ENCODE measurements at places on chromosomes 7 and 10. TPM values are rescaled to one million over a fixed set of nuclear protein-coding genes. Genes with fewer than 3 reads are reported as not detected.
A peak's percentile ranks its signal among the peaks of the same experiment; 100 is the strongest.

Gene SYCE1
- total RNA-seq: 0.25 TPM

Gene LIPK
- not detected for total RNA-seq

GRCh38 chr7:5500056-5500776 is 76.6 kb upstream of the TNRC18 start:
- ATAC-seq: no peak

Gene VWDE
- total RNA-seq: 0.46 TPM

DNA sequence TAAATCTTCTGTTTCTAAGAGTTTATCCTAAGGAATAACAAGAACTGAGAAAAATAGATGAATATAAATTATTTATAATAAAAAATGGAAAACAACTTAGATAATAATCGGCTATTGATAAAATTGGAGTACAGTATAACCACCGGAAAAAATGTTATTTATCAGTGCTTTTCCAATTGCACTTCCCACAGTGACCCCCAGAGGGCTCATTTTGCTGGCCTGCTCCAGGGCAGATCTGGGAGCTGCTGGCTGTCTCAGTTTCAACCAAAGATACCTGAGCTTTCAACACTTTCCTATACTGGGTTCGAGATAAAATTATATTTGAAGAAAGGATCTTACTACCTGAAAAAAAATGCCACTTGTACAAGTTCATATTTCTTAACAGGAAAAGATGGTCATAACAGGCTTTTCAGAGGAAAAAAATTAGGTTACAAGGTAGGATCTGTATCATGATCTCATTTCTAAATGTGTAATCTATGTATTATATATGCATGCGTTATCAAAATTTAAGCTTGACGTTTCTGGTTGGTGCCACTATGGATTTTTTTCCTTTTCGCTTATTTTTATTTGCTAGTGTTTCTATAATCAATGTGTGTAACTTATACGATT is 165.7 kb downstream of the NPSR1 start:
- ATAC-seq: peak; percentile 56

DNA sequence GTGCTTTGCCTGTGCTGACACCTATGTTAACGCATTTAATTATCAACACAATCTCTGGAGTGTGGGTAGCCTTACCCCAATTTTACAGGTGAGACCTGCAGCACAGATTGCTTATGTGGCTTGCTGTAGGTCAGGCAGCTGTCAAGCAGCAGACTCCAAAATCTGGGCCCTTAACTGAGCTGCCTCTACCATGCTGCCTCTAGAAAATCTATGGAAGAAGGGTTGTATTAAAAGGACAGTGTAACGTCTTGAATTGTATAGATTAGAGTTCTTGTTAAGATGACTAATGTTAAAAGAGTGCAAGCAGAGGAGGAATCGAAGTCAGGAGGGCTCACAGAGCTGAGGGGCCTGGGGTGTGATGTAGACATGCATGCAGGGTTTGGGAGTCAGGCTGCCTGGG is 1.2 kb upstream of the PON3 start:
- ATAC-seq: no peak

Gene GSTO1
- 35.9 TPM for total RNA-seq

Gene CALHM3
- not detected for total RNA-seq

Gene METTL2B
- 31.0 TPM for total RNA-seq

GRCh38 chr7:15113752-15114151 is 211.2 kb upstream of the DGKB start:
- no peak for ATAC-seq

Gene ANKRD2
- total RNA-seq: not detected

GRCh38 chr10:121101561-121101960 is 250.4 kb downstream of the WDR11 start:
- ATAC-seq: no peak

DNA sequence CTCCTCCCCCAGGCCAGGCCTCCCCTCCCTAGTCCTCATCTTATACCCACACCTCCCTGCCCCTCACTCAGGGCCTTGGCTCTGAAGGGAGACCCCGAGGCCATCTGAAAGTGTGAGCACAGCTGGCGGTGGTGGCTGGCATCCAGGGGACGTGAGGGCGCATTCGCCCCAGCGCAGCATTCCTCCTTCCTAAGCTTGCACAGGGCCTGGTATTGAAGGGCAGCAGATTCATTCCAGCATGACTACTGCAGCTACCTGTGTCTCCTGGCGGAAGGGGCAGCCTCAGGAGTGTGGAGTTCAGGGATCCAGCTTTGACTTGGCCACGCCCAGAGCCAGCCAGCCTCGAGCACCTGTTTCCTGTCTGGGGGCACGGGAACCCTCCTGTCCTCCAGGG is 72.6 kb downstream of the PARP12 start:
- no peak for ATAC-seq

Gene HSPA14
- total RNA-seq: 17.2 TPM

DNA sequence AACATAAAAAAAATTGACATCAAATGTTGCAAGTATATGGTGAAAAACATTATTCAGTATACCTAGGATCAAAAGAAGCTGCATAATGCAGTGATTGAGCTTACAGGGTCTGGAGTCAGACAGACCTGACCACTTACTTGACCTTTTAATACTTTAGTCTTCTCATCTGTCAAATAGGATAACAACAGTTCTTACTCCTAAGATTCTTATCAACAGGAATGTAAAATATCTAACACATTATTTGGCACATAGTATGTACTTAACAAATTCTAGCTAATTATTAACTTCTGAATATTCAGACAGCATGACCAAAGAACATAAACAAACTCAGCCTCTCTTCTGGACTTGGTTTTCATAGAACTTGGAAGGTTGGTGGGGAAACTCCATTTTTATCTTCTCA is 45.6 kb upstream of the PIP4K2A start:
- no peak for ATAC-seq

DNA sequence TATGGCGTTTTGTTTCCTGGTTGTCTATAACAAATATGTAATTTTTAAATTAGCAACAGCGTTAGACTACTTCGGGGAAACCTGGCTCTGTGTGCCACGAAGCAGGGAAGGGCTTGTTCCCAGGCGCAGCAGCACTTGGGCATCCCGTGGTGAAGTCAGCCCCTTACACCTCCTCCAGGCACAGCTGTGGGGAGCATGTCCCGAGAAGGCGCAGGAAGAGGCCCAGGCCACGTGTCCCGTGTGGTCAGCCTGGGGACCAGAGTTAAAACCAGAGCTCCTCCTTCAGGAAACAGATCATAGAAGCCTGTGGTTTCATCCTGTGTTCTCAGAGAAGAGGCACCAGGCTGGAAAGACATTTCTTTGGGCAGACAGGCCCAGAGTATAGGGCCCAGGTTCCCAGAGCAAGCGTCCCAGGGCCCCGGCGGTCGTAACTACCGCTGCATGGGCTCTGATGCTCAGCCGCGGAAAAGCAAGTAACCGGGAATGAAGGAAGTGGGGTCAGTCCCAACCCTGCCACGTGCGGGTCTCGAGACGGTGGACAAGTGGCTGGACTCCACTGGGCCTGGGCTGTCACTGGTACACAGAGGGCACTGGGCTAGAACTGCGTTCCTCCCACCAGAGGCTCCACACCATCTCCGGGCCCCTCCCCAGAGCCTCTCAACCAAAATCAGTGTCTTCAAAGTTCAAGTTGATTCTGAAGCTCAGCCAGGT is 7.1 kb downstream of the NUDT1 start:
- peak; percentile 35 for ATAC-seq

GRCh38 chr7:156816943-156817572 is 75.9 kb downstream of the LMBR1 start:
- ATAC-seq: no peak

Gene CRYGN
- total RNA-seq: 0.29 TPM

DNA sequence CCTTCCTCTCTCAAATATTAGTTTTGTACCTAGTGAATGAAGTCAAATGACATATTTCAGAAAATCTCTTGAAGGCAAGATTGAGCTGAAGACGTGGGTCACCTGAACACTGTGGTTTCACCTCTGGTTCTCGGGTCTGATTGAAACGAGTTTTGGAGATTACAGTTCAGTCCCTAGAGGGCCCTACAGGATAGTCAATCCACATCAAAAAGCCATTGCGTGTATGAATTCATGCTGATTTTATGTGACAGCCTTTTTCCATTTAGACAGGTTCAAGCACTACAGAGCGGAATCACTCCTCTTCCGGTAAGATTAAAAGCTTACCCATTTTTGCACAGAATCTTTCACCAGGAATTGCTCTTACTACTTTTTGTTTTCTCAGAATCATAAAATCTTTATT is 62.2 kb downstream of the VIM start:
- ATAC-seq: peak; percentile 85

- ATAC-seq: no peak
These were observed 15.6 kb downstream of the DPYSL4 start for GRCh38 chr10:132202070-132202970.

GRCh38 chr10:4541292-4541691 is 284.7 kb upstream of the AKR1E2 start:
- no peak for ATAC-seq

- ATAC-seq: no peak
These were observed 185.7 kb upstream of the TMEM72 start for GRCh38 chr10:44725404-44725803.

Gene NCF1
- total RNA-seq: not detected

GRCh38 chr10:7601023-7601656 is 65.6 kb downstream of the ITIH5 start:
- ATAC-seq: no peak

DNA sequence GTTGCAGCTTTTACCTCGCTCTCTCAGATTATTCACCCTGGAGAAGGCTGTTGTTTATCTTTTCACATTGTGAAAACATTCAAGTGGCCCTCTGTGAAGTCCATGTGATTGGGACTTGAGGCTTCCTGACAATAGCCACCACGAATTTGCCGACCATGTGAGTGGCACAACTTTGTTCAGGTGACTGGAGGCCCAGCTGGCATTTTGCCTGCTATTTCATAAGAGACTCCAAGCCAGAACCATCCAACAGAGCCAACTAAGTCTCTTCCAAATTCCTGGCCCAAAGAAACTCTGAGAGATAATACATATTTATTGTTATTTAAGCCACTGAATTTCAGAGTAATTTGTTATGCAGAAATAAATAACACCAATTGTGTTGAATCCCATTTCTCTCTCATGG is 38.2 kb upstream of the CCSER2 start:
- ATAC-seq: no peak

Gene PLXNA4
- total RNA-seq: 3.4 TPM

DNA sequence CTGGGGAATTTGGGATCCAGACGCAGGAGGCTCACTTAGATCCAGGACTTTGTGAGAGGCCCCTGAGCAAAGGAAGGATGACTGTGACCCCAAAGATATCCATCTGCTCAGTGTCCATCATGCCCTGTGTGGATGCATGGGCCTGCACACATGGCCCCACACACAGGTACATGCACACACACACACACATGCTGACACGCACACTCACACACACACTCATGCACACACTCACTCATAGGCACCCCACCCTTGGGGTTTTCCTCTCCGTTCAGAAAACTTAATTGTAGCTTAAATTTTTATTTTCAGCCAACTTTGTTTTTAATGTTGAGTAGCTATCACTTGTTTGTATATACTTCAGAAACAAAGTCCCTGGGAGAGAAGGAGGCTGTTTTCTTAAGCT is 93.6 kb upstream of the PPIF start:
- no peak for ATAC-seq

Data from motor neuron (in vitro differentiated cells).